Ecto neural progenitor cell (in vitro differentiated cells): ENCODE measurements at places on chromosomes 4 and X.

DNA sequence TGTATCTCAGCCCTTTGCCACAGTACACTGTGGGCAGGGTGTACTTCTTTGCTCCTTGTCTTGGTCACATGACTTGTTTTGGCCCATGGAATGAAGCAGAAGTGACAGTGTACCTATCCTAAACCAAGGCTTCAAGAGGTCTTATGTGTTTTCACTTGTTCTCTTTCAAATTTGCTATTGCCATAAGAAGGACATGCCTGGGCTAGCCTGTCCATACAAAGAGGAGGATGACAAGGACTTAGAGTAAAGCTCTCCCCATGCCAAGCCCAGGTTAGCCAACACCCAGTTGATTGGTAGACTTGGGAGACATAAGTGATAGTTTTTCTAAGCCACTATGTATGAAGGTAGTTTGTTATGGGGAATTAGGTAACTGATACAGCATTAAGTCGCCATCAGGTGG lies 141.1 kb upstream of the MID1 start:
- no peak for DNase-seq

DNA sequence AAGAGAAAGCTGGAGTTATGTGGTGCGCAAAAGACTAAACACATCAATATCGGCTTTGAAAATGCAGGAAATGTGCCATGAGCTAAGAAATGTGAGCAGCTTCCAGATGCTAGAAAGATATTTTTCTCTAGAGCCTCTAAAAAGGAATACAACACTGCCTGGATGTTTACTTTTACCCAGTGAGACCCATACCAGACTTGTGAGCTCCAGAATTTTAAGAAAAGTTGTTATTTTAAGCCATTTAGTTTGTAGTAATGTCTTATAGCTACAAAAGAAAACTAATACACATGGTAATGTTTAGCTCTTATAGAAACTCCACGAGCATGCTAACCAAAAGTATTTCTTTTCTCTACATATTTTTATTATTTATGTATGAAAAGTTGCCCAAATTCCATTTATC lies 1389.4 kb downstream of the C4orf33 start:
- no peak for DNase-seq

- no peak for DNase-seq
Observed at GRCh38 chrX:103828529-103828928, 3.5 kb downstream of the RAB9B start.

GRCh38 chrX:24982306-24982965 lies 33.3 kb downstream of the ARX start:
- DNase-seq: no peak

- DNase-seq: no peak
Observed at GRCh38 chrX:77962068-77962902, 7.2 kb downstream of the PGAM4 start.

GRCh38 chrX:153687121-153688039 lies at the start of gene SLC6A8:
Gene SLC6A8, plus strand, starts transcription at chrX:153687926. Its CDS starts 649 bp downstream, at chrX:153688575.
- DNase-seq: peak; percentile 80

DNA sequence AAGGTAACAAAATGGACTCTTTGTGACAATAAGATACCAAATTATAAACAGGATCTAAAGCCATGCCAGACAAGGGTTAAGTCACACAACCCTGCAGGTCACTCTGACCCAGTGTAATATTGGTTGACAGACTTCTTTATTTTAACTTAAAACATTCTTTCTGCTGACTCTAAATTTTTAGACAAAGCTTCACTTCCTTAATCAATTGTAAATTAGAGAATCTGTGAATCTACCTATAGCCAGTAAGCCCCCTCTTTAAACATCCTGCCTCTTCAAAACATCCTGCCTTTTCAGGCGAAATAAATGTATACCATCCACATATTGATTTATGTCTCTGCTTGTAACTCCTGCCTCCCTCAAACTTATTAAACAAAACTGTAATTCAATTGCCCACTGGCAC lies 14.2 kb downstream of the NUDT6 start:
- no peak for DNase-seq

DNA sequence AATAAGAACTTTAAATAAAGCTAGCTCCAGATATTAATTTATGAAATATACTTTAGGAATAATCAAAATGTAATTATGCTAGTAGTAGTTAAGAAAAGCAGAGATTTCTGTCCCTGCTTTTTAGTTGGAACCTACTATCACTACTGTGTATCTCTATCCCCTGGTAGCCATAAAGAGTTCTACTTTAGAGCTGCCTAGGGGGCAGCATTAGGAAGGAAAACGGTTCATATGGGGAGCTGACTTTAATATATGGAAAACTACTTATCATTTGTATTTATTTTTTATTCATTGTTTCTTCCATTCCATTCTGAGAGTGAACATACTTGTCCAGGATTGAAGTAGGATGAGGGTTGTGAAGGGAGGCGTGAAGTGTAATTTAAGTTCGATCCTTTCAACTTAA lies 40.9 kb downstream of the CPEB2 start:
- no peak for DNase-seq

GRCh38 chrX:127571834-127572233 lies 480.4 kb downstream of the ACTRT1 start:
- no peak for DNase-seq

DNA sequence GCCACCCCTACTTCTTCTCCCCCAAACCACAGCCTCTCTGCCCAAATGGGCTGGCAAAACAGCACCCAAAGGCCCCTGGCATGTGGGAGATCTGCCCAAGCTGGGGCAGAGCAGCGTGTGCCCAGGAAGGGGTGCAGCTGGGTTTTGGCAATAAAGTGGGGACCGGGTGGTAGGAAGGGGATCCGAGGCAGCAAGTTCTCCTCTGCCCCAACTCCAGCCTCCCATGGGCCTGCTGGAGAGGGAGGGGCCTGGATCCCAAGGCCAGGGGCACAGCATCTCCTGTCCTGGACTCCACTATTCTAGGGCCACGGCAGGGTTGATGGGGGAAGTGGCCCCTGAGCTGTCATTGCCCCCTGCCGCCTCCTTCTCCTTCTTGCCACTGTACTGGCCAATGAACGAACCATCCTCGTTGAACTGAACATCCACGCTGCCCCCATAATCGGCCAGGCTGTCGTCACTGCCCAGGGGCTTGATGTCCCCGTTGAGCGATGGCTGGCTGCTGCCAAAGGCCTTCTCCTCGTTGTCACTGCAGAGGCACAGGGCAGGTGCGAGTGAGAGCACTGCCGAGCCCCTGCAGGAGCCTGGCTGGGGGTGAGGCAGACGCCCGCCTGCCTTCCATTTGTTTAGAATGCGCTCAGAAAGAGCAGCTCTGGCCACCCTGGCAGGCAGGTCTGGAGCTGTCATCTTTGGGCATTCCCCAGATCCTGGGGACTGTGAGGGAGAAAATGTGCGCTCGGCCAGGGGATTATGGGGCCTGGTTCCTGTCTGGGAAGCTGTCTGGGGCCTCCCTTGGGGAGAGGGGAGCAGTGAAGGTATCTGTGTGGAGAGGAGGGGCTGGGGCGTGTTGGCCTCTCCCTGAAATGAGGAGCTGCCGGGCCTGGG lies 23.4 kb downstream of the L1CAM start:
- DNase-seq: no peak

GRCh38 chr4:22190855-22191254 lies 242.3 kb upstream of the KCNIP4 start:
- DNase-seq: no peak

DNA sequence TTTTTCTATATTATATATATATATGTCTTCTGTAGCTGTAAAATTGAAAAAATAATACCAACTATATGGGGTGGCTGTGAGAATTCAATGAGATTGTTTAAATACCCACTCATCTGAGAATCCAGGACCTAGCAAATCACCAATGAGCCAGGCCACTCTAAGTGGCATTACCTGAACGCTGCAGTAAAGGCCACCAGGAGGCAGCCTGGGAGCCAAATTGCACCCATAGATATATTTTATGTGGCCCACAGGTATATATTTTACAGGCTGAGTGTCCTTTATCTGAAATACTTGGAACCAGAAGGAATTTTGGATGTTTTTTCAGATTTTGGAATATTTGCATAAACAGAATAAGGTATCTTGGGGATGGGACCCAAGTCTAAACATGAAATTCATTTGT lies 58.2 kb upstream of the C4orf50 start:
- no peak for DNase-seq

DNA sequence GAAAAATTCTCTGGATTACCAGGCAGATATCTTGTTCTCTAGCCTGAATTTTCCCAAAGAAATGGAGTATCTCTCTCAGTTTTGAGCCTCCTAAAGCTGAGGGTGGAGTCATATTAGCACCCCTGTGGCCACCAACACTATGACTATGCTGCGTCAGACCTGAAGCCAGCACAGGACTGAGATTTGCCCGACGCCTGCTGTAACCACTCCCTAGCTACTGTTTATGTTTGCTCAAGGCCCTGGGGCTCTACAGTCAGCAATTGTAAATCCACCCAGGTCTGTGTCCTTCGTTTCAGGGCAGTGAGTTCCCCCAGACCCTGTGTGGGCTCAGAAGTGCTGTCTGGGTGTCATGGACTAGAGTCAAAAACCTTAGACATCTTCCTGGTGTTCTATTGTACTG lies 61.4 kb downstream of the ZXDA start:
- DNase-seq: no peak

DNA sequence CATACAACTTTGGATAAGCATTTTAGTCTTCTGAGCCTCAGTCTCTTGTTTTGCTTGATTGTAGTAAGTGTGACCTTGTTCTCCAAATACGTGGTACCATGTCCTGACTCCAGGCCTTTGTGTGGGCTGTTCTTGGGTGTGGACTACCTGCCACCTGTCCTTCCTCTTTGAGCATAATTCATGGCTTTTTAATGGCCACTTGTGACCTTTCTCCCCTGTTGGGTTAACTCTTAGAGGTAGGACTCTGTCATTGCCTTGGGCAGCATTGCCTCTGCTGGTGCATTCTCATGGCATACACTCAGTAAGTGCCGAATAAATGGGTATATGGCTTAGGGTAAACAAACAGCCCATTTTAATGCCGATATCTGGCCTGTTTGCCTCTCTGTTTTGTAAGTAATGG lies 3.0 kb downstream of the NSD2 start:
- DNase-seq: no peak
